ENCODE measurements at places on chromosomes 12 and 14.

GRCh38 chr12:20628226-20628787, 66.8 kb upstream of the SLCO1C1 start:
- DNase-seq = no peak

DNA sequence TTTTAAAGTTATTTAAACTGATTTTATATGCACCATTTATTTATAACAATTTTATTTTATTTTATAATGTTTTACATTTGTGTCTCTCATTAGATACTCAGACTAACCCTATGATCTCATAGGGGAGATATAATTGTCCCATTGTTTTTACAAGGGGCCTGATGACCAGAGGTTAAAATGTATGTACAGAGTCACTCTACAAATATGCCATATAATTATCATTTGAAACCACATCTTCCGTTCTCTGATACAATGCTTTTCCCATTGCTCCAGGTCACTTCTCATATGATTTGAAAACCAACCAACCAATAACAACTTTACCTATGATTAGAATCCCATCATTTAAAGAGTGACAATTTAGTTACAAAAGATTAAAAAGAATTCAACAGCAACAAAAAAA, 137.8 kb downstream of the GPHN start:
- no peak for DNase-seq

- DNase-seq = no peak
Measured at GRCh38 chr12:5377997-5378592, 53.8 kb upstream of the NTF3 start.

- no peak for DNase-seq
Measured at GRCh38 chr14:79578470-79578869, 632.8 kb downstream of the DIO2 start.

- DNase-seq = no peak
Measured at GRCh38 chr12:85573635-85574214, 262.5 kb downstream of the RASSF9 start.

DNA sequence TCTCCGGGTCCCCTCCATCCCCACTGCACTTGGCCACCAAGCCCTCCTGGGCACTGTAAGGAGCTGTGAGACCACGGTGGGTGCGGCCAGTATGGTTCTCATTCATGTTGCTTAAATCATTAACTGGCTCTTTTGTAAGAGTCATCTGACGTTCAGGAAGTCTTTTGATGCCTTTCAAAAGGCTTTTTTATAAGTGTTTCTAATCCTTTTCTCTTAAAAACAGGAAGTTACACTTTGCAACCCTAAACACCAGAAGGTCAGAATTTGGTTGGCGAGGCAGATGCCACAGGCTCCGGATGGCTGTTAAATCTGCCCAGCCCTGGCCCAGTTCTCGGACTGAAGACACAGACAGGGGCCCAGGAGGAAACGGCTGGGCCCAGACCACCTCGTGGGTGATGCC, 26.1 kb upstream of the DIO3 start:
- no peak for DNase-seq

- DNase-seq = no peak
Measured at GRCh38 chr12:104652358-104652757, 195.6 kb downstream of the CHST11 start.

- no peak for DNase-seq
Measured at GRCh38 chr12:26770239-26771070, 62.5 kb downstream of the ITPR2 start.

Data from stimulated activated CD8-positive, alpha-beta memory T cell treated with anti-CD3 and anti-CD28 coated beads, Interleukin-15, amount 100 ng/mL, for 48 hours (primary cell).